ENCODE measurements at places on chromosomes 3 and 15. TPM values are rescaled to one million over a fixed set of nuclear protein-coding genes. Genes with fewer than 3 reads are reported as not detected.

Gene CHRNB4
- not detected for total RNA-seq

Gene CYP1A2
- total RNA-seq = not detected

Gene DOCK3
- 2.5 TPM for total RNA-seq

Gene SLC2A2
- total RNA-seq = not detected

Gene ISL2
- total RNA-seq = not detected

Gene KBTBD8
- 8.3 TPM for total RNA-seq

Gene CPLX3
- not detected for total RNA-seq

Gene ADAMTS7
- 0.23 TPM for total RNA-seq

Gene TRAIP
- 28.1 TPM for total RNA-seq

GRCh38 chr3:137163241-137163871 lies 205.6 kb downstream of the IL20RB start:
- peaks cover 4% of the 10 kb centered on the region for H3K27me3 ChIP-seq
- no peaks in the 10 kb centered on the region for H3K36me3 ChIP-seq
- no peaks in the 10 kb centered on the region for H3K4me1 ChIP-seq
- H3K4me3 ChIP-seq = no peak overlapping the region
- no peak for DNase-seq
- no peak overlapping the region for H3K27ac ChIP-seq

DNA sequence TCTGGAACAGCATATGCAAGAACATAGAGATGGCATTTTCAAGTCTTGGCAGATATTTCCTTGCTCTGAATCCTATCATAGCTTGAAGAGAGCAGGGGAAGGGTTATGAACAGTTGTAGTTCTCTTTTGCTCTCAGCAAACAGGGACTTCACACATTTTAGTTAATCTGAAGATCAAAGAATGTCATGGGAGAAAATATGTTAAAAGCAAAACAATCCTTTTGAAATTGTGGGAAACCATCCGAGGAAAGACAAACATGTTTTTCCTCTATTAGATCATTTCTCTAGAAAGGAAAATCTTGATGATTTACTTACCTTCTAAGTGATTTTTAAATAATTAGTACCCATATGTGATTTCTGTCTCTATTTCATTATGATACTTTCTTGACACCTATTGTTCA lies 77.8 kb upstream of the DCBLD2 start:
- H3K36me3 ChIP-seq = no peaks in the 10 kb centered on the region
- no peak overlapping the region for H3K27ac ChIP-seq
- H3K4me1 ChIP-seq = peaks cover 5% of the 10 kb centered on the region
- H3K27me3 ChIP-seq = peaks cover 17% of the 10 kb centered on the region
- H3K4me3 ChIP-seq = no peak overlapping the region
- no peak for DNase-seq

GRCh38 chr3:98735761-98736269 lies 27.3 kb upstream of the ST3GAL6 start:
- no peak overlapping the region for H3K27ac ChIP-seq
- DNase-seq = no peak
- no peak overlapping the region for H3K4me3 ChIP-seq
- no peaks in the 10 kb centered on the region for H3K36me3 ChIP-seq
- H3K27me3 ChIP-seq = peaks cover 48% of the 10 kb centered on the region
- peaks cover 12% of the 10 kb centered on the region for H3K4me1 ChIP-seq

DNA sequence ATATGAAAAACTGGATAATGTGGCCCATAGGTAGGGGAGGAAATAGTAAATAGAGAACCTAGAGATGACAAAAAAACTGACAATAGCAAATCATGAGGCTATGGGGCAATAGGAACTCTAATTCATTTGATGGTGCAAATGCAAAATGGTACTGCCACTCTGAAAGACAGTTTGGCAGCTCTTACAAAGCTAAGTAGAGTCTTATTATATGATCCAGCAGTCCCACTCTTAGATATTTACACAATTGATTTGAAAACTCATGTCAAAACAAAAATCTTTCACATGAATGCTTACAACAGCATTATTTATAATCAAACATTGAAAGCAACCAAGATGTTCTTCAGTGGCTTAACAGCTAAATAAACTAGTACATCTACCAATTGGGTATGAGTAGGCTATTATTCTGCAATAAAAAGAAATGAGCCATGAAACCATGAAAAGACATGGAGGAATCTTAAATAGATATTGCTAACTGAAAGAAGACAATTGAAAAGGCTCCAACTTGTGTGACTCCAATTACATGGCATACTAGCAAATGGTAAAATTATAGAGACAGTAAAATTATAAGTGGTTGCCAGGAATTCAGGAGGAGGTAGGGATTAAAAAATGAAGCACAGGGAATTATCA lies 321.8 kb upstream of the STAC start:
- no peak overlapping the region for H3K27ac ChIP-seq
- H3K27me3 ChIP-seq = no peaks in the 10 kb centered on the region

- H3K4me1 ChIP-seq = no peaks in the 10 kb centered on the region
- no peak for DNase-seq
- H3K27ac ChIP-seq = no peak overlapping the region
- no peak overlapping the region for H3K4me3 ChIP-seq
Observed at GRCh38 chr3:189673535-189673934, 42.3 kb downstream of the TP63 start.

DNA sequence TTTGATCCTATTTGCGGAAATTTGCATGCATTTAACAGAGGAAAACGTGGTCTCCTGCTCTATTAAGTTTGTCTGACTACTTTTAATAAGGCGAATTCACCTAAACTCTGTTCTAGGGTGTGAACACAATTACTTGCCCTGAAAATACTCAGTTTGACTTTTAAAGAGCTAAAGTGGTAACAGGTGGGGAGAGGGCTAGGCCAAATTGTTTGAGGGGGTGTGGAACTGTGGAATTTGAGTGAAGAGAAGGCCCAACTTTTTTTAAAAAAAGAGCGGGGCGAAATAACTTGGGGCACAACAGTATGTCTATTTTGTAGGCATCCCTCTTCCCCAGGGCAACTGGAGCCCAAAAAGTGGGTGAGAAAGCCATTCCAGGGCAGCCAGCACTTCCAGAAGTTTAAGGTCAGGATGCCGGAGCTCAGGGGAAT lies 580 bp upstream of the FXR1 start:
- peaks cover 28% of the 10 kb centered on the region for H3K36me3 ChIP-seq
- DNase-seq = no peak
- H3K4me1 ChIP-seq = peaks cover 41% of the 10 kb centered on the region
- peak overlapping the region; percentile 98 for H3K4me3 ChIP-seq

DNA sequence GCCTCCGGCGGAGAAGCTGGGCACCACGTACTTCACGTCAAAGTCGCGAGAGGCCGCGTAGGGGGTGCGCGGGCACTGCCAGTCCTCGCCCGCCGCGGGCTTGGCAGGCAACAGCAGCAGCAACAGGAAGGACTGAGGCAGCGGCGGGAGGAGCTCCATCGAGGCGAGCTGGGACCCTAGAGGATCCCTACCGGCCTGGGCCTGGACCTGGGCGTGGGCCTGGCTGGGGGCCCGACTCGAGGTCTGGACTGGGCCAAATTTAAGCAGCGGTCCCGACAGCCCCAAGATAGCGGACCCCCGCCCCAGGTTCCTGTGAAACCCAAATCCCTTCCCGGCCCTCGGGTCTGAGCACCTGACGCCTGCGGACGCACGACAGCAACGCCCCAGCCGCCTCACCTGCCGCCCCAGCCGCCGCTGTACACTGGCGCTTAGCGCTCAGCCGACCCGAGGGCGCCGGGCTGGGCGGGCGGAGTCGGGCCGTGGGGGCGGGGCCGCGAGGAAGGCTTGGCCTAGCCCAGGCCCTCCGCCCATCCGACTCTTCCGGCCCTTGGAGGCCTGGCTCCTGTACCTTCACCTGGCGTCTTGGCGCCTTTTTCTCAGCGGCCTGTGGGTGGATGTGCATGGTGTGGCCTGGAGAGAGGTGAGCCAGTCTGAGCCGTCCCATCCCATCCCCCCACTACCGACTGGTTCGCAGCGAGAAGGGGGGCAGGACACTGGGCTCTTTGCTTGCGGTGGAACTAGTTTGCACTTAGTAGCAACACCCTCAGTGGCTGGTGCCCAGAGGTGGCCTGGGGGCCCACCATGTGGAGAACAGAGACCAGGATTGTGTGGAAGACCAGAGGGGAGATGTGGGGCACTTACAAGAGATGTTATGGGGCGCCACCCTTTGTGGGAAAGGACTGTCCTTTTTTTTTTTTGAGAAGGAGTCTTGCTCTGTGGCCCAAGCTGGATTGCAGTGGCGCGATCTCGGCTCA lies at the start of gene MST1R:
Gene MST1R, minus strand, starts transcription at position 423 of the 974 bp plus-strand sequence. Its CDS starts 264 bp downstream, at position 159.
- peaks cover 2% of the 10 kb centered on the region for H3K36me3 ChIP-seq
- no peaks in the 10 kb centered on the region for H3K27me3 ChIP-seq
- H3K4me3 ChIP-seq = peak within 1 kb of the TSS; percentile 84
- peaks cover 22% of the 10 kb centered on the region for H3K4me1 ChIP-seq
- DNase-seq = peak; percentile 93

GRCh38 chr3:106829206-106829605 lies 548.0 kb upstream of the CCDC54 start:
- DNase-seq = no peak
- H3K4me1 ChIP-seq = no peaks in the 10 kb centered on the region
- H3K27me3 ChIP-seq = no peaks in the 10 kb centered on the region
- no peak overlapping the region for H3K27ac ChIP-seq
- H3K36me3 ChIP-seq = no peaks in the 10 kb centered on the region
- no peak overlapping the region for H3K4me3 ChIP-seq

DNA sequence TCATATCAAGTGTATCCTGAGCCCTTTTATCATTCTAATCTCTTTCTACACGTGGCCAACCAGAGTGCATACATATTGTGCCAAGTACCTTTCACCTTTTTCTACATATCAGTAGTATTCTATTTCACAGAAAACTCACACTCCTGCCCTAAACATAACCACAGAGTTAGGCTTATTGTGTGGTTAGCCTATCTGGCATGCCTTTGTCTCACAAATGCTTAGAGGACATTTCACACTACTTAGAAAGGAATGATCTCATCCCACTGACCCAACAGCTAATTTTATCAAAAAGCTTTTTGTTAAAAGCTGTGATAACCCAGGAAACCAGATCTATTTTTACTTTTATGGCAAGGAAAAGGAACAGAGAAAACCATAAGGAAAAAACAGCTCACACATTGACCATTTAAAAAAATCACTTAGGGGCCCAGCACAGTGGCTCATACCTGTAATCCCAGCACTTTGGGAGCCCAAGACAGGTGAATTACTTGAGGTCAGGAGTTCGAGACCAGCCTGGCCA lies 17.8 kb upstream of the MAP4 start:
- no peaks in the 10 kb centered on the region for H3K27me3 ChIP-seq
- no peaks in the 10 kb centered on the region for H3K36me3 ChIP-seq
- no peak for DNase-seq
- peaks cover 14% of the 10 kb centered on the region for H3K4me1 ChIP-seq
- no peak overlapping the region for H3K27ac ChIP-seq

- H3K27ac ChIP-seq = no peak overlapping the region
- no peaks in the 10 kb centered on the region for H3K4me1 ChIP-seq
- H3K27me3 ChIP-seq = no peaks in the 10 kb centered on the region
- no peak for DNase-seq
Observed at GRCh38 chr3:145197821-145198220, 963.2 kb downstream of the PLOD2 start.

DNA sequence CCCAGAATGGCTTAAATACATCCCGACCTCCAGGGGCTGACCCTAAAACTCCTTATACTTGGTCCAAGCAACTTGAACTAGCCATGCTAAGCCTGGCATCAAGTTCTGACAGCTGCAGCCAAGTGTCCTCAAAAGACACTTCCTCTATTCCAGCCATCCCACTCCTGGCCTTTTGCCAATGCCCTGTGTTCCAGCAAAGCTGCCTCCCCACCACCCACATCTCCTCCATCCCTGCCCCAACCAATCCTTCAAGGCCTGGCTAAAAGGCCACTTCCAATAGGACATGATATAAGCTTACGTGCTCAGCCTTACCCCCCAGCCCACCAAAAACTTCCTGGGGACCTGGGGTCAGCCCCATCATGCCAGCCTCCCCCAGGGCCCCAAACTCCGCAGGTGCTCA lies 40.9 kb downstream of the SEMA3G start:
- H3K36me3 ChIP-seq = peaks cover 38% of the 10 kb centered on the region
- no peak overlapping the region for H3K27ac ChIP-seq
- H3K4me1 ChIP-seq = peaks cover 14% of the 10 kb centered on the region
- H3K4me3 ChIP-seq = no peak overlapping the region
- no peaks in the 10 kb centered on the region for H3K27me3 ChIP-seq

GRCh38 chr15:31125061-31125460 lies 23.5 kb upstream of the TRPM1 start:
- H3K27me3 ChIP-seq = no peaks in the 10 kb centered on the region
- H3K4me1 ChIP-seq = peaks cover 3% of the 10 kb centered on the region
- no peak overlapping the region for H3K27ac ChIP-seq
- DNase-seq = no peak
- H3K4me3 ChIP-seq = no peak overlapping the region
- H3K36me3 ChIP-seq = no peaks in the 10 kb centered on the region

DNA sequence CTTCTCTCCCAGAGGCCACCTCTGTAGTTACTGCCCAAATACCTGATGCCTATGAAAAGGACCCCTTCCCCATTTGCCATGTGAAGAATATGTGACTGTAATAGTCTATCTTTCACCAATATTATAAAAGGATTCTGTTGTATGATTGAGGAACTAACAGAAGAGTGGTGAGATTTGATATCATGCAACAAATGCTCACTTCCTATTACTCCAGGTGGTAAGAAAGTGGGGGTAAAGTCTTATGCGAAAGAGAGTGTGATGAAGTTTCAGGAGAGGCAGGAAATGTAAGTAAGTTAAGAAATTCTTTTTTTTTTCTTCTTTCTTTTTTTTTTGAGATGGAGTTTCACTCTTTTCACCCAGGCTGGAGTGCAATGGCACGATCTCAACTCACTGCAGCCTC lies 24.4 kb upstream of the RAP2B start:
- no peak overlapping the region for H3K27ac ChIP-seq
- H3K36me3 ChIP-seq = no peaks in the 10 kb centered on the region
- peaks cover 26% of the 10 kb centered on the region for H3K4me1 ChIP-seq
- DNase-seq = no peak
- peaks cover 3% of the 10 kb centered on the region for H3K27me3 ChIP-seq

- no peak overlapping the region for H3K27ac ChIP-seq
- no peak overlapping the region for H3K4me3 ChIP-seq
- H3K27me3 ChIP-seq = no peaks in the 10 kb centered on the region
- no peaks in the 10 kb centered on the region for H3K4me1 ChIP-seq
- H3K36me3 ChIP-seq = no peaks in the 10 kb centered on the region
Observed at GRCh38 chr3:78724859-78725258, 1042.9 kb downstream of the ROBO1 start.

GRCh38 chr3:51860703-51861665 lies at the start of gene IQCF2:
TSS of gene IQCF2 (plus strand) at chr3:51861615. CDS start at chr3:51861667, 52 bp downstream.
- no peak within 1 kb of the TSS for H3K4me3 ChIP-seq
- H3K27me3 ChIP-seq = peaks cover 7% of the 10 kb centered on the region
- H3K4me1 ChIP-seq = no peaks in the 10 kb centered on the region
- no peak for DNase-seq
- H3K36me3 ChIP-seq = no peaks in the 10 kb centered on the region

DNA sequence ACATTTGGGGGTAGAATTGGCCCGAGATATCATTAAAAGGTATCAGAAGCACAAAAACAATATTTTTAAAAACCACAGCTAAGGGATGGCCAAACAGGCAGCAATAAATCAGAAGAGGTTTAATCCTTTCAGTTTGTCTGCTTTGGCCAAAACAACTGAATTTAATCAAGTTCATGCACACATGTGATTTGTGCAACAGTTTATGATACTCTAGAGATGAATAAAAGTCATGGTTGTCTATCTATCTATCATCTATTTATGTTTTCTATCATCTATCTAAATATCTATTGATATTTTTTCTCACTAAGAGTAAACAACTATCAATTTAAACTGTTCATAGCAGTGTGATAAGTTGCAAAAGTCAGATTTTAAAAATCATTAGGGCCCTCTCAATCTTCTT lies 13.0 kb upstream of the CTNNB1 start:
- H3K4me1 ChIP-seq = peaks cover 27% of the 10 kb centered on the region
- no peak overlapping the region for H3K4me3 ChIP-seq

GRCh38 chr3:55534876-55535275 lies 47.8 kb upstream of the WNT5A start:
- no peaks in the 10 kb centered on the region for H3K4me1 ChIP-seq
- no peaks in the 10 kb centered on the region for H3K27me3 ChIP-seq
- no peaks in the 10 kb centered on the region for H3K36me3 ChIP-seq
- H3K27ac ChIP-seq = no peak overlapping the region
- no peak for DNase-seq

All from activated CD4-positive, alpha-beta T cell treated with anti-CD3 and anti-CD28 coated beads for 36 hours (primary cell).